ENCODE measurements at places on chromosomes 6 and 20. TPM values are rescaled to one million over a fixed set of nuclear protein-coding genes. Genes with fewer than 3 reads are reported as not detected.

Gene MEI4
- polyA plus RNA-seq, result under 0.01 TPM

Gene OR2W1
- not detected for polyA plus RNA-seq

Gene VSX1
- 0.04 TPM for polyA plus RNA-seq

Gene MAS1
- not detected for polyA plus RNA-seq

Gene DEF6
- polyA plus RNA-seq, result 1.3 TPM

Gene CD40
- polyA plus RNA-seq, result 5.0 TPM

Data from psoas muscle (tissue), 8 donors.